Activated CD8-positive, alpha-beta memory T cell treated with anti-CD3 and anti-CD28 coated beads for 24 hours (primary cell): ENCODE measurements at places on chromosomes 2 and 18.

- DNase-seq = no peak
Measured at GRCh38 chr2:207901829-207902228, 123.5 kb downstream of the PLEKHM3 start.

GRCh38 chr2:893311-893710 is 57.3 kb upstream of the SNTG2 start:
- DNase-seq = peak; percentile 30

DNA sequence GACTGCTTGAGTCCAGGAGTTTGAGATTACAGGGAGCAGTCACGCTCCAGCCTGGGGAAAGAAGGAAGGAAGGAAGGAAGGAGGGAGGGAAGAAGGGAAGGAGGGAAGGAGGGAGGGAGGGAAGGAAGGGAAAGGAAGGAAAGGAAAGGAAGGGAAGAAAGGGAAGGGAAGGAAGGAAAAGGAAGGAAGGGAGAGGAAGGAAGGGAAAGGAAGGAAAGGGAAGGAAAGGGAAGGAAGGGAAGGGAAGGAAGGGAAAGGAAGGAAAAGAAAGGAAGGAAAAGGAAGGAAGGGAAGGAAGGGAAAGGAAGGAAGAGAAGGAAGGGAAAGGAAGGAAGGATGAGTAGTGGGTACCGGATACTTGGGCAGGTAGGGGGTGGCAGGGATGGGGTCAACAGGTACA is 32.3 kb downstream of the GPR155 start:
- no peak for DNase-seq

DNA sequence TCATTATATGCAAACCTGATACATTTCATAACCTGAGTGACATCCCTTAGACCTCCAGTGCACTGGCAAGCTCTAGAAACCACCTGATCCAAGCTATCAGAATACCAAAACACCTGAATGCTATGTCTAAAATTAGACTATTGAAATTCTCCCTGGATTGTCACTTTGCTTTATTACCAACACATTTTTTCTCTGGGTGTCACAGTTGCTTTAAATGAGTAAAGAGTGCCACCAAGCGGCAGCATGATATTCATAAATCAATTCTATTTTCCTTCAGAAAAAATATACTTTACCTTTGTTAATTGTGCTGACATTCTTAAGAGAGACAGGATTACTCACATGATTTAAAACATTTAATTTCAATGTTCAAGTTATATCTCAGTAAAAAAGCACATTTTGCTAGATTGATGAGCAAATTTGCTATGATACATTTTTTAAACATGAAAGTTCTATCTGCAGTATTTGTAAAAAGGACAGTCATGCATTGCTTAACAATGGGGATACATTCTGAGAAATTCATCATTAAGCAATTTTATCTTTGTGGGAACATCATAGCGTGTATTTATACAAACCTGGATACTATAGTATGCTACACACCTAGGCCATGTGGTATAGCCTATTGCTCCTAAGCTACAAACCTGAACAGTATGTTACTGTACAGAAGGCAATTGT is 338.4 kb upstream of the SLC39A10 start:
- DNase-seq = peak; percentile 61

- no peak for DNase-seq
Measured at GRCh38 chr2:236555481-236555880, 14.1 kb upstream of the ACKR3 start.

- DNase-seq = no peak
Measured at GRCh38 chr2:108449410-108450130, 564 bp downstream of the GCC2 start.

DNA sequence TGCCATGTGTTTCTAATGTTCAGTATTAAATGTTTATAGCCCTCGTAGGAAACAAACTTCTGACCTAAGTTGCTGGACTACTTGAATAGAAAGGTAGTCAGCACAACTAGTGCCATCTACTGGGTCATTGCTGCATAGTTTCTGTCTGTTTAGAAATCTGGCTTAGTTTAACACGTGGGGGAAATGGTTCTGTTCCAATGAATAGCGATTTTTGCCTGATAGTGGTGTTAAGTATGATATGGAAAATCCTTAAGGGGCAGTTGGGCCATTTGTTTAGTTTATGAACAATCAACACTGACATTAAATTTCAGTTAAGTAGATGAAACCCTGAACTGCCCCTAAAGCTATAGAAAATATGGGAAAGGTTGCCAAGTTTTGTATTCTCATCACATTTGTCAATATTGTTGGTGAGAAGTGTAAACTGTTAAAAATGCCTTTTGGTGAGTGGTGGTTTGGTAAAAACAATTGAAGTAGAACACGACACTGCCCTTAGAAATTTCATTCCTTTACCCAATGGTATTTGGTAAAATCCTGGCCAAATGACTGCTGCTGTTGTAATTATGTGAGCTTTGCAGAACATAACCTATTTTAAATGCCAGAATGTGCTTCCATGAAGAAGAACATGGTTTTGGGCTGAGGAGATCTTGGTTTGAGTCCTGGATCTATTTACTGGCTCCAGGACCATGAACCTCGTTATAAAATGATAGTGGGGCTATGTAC is 13.2 kb downstream of the NABP1 start:
- no peak for DNase-seq

DNA sequence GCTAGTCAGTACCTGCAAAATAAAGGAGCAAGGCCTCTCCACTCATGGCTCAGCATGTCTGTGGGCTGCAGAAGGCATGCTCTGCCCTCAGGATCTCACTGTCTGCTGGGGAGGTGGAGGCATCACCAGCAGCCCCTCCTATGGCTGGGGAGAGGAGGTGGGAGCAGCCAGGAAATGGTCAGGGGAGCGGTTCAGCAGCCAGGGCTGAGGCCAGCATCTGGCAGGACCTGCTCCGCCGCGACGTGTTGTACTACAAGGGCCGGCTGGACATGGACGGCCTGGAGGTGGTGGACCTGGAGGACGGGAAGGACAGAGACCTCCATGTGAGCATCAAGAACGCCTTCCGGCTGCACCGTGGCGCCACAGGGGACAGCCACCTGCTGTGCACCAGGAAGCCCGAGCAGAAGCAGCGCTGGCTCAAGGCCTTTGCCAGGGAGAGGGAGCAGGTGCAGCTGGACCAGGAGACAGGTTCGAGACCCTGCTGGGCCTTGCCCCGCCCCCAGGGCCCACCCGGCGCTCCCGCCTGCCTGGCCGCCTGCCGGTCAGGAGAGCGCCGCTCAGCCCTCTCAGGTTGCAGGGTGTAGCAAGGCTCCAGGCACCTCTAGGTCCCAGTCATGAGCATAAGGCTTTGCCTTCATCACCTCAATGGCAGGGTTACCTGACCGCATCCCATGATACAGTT is 49.0 kb downstream of the FAM168B start:
- no peak for DNase-seq
